Fibroblast of skin of abdomen (primary cell): ENCODE measurements at places on chromosomes 5 and 9.

- no peak for DNase-seq
Observed at GRCh38 chr9:5612185-5612530, 16.7 kb upstream of the RIC1 start.

DNA sequence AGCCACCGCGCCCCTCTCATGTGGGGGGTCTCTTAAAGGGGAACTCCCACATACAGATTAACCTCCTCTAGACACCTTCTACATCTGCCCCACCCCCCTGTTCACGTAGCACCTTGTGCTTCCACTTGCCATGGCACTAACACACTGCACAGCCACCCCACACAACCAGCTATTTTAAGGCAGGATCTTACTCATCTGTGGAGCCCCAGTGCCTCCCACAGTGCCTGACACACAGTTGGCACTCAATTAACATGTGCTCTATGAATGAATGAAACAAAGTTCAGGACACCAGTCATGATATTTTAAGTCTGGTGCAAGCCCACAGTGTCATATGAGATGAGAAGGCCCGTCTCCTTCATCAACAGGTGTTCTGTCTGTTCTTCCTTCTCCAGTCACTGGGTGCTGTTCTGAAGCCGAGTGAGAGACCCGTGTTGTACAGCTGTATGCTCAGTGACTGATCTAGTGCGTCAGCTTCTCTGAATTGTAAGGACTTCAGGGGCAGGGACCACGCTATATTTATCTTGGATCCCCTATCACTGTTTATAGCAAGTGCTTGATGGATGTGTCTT, 149.1 kb downstream of the TLE1 start:
- no peak for DNase-seq

DNA sequence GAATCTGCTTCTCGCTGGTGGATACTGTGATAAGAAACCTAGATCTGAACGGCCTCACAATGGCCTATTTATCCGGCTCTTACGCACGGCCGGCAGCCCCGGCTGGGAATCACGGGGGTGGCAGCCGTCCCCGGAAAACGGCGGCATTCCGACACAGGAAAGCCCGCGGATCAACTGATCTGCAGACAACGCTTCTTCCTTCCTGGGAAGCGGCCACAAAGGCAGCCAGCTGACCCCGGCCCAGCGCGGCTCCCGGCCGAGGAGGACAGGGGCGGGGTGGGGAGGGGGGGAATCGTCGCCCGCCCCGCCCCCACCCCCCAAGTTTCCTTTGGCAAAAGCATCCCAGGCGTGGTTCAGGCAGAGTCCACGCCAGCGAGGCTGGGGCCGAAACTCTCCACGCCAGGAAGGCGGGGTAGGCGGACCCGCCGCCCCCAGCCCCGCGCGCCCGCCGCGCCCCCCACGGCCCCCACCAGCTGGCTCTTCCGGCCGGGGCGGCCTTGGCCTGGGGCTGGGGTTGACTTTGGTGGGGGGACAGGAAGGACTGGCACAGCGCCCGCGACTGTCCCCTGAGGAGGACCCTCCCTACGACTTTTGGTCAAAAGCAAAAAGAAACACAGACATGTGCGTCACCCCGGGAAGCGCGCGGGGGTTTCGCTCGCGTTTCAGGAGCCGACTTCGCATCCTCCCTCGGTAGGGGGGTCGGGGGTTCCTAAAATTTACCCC, 247.7 kb upstream of the ANKRD55 start:
- DNase-seq, result peak; percentile 42

GRCh38 chr9:34547960-34548611, 25.3 kb upstream of the ENHO start:
- DNase-seq, result peak; percentile 57

- DNase-seq, result no peak
Observed at GRCh38 chr9:89482901-89483361, 15.0 kb downstream of the SEMA4D start.

DNA sequence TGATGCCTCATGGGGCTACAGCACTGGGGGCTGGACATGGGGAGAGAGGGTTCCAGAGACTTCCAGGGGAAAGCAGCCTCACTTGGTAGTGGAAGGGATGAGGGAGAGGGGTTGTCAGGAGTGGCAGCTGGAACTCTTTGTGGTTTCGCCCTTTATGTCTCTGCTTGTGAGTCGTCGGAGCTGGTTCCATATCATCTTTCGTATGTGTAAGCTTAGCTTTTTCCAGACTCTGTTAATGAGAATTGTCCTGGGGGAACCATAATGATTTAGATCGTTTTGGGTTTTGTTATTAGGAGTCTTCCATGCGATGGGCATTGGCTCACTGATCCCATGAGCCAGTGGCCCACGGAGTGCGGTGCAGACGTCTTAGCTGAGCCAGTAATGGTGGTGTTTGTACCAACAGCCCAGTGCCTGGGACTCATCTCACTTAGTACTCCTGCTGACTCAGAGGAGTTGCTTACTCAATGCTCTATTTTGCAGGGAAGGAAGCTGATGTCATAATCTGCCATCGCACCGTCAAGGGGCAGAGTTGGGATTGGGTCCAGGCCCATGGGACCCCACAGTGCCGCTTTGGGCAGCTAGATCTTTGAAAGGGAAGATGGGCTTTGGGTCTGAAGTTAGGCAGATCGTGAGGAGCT, 48.5 kb downstream of the NEK6 start:
- peak; percentile 81 for DNase-seq

DNA sequence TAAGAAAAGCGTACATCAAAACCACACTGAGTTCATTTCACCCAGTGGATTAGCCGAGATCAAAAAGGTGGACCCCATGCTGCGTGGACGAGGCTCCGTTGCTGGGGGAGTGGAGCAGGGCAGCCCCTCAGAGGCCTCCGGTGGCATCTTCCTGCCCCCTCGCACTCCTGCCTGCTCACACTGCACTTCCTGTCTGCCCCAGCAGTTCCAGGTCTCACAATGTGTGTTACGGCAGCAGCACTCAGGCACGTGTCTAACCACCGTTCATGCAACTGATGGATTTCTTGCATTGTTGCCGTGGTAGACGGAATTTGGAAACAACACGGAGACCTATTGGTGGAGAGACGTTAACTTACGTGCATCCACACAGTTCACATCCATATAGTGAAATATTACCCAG, 196.6 kb upstream of the OTULINL start:
- no peak for DNase-seq

- no peak for DNase-seq
Observed at GRCh38 chr5:71910741-71911140, 191.7 kb downstream of the CARTPT start.

GRCh38 chr5:150155258-150156026, at the start of gene PDGFRB:
TSS of gene PDGFRB (minus strand) at chr5:150155845. CDS start at chr5:150137047, 18,798 bp downstream.
- DNase-seq, result peak; percentile 95

DNA sequence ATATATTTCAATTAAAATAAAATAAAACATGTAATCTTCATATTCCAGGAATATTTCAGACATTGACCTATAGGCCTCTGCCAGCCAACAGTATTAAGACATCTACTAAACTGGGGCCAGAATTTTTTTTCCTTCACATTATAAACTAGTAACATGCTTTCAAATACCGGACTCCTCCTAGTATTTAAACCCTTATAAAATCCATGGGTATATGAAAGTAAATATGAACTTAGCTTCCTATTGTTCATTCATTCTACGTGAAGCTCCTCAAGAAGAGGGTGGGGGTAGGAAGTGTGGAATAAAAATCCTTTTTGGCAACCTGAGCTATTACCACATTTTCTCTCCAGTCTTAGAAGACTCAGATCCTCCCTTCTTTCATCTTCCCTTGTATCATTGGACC, 16.4 kb downstream of the SEMA5A start:
- no peak for DNase-seq

DNA sequence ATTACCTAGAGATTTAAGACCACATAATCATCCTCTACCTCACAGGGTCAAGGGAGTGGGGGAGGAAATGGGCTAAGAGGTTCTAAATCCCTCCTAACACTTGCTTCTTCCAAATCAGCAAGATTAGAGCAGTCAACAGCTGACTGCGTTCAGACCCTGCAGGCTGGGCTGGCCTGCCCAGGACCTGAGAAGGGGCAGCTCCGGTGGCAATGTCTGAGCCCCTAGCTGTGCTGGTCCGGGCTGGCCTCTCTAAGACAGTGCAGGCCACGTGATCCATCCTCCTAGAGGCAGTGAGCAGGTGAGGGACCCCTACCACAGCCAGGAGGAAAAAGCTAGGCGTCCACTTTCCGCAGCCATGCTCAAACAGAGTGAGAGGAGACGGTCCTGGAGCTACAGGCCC, at the start of gene KCNV2:
Gene KCNV2, plus strand, starts transcription at position 126 of the 400 bp plus-strand sequence. Its CDS starts 230 bp downstream, at position 356.
- no peak for DNase-seq

DNA sequence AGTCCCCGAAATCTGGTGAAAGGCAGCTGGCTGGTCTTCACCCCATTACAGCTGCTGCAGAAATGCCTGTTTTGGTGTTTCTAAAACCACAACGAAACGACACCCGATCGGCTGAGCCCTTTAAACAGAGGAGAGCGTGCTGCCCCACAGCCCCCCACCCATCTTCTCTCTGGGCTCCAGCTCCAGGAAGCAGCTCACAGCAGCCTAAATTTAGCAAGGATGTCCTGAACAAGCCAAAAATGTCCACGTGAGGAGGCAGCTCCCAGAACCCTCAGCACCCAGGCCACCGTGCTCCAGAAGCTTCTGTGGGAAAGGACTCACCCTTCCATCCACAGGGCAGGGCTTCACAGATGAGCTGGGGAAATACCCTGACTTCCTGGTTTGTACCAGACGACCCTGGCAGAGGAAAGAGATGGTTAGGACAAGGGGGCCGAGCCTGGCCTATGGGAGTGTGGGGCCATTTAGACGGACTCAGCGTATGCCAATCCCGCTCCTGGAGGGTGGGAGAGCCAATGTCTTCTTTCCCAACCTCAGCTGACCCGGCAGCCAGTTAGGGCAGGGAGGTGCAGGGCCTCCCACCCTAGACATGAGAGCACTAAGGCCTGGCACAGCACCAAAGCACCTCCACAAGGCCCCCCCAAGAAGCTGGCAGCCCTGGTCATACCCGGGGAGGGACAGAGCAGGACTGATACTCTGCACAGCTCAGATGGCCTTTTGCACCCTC, 39.1 kb upstream of the SARDH start:
- no peak for DNase-seq

DNA sequence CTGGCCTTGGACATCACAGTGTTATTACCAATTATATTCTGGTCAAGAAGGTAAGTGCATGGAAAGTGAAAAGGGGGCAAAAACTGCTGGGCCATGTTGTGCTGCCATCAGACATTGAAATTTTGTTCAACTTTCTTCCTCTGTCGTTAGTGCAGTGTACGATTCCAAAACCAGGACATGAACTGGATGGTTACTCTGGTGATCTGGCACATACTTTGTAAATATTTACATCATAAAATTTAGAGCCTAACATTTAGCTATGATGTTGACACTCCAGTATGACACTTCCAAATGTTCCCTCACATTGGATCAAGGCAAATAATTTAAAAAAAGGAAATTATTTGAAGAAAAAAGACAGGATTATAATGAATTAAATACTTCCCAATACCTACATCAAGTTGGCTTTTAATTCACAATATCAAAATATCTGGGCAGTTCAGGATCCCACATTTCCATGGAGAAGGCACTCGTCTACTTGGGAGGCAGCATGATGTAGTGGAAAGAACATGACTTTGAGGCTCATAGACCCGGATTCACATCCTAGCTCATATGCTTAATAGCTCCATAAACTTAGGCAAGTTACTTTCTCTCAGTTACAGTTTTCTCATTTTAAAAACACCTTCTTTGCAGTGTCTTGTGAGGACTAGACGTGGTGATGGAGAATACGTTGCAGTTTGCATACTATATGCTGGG, 342.5 kb upstream of the MPDZ start:
- no peak for DNase-seq

DNA sequence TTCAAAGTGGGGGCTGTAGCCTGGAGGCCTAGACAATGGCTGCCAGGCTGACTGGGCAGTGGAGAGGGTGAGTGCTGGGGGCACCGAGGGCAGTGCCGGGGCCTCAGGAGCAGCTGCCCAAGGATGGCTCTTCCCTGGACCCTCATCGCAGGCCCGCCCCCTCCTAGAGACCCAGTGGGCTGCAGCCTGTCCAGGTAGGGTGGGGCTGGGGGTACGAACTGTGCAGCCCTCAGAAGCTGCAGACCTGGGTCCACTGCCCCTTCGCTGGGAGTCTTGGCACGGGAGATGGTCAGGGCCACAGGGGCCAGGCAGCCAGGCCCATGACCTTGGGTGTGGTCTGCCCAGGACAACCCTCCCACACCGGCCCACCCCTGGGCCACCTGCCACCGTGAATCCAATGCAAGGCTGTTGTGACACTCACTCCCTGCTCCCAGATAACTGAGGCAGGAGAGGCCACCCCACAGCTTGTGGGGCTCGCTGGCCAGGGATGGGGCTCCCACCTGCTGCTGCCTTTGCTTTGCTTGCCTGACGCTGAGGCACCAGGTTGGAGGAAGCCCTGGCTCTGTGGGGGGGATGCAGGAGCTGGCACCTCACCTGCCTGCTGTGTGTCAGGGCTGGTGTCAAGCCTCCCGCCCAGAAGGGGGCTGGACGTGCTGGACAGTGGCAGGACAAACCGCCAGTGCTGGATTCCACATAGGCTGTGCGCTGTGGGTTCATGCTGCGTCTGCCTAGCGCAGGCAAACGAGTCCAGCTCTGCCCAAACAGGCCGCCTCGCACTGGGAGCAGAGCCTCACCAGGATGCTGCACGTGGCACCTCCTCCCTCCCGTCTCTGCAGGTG, 23.1 kb upstream of the SLC9A3 start:
- no peak for DNase-seq

GRCh38 chr9:115957585-115957984, 196.0 kb upstream of the PAPPA start:
- DNase-seq, result peak; percentile 63

DNA sequence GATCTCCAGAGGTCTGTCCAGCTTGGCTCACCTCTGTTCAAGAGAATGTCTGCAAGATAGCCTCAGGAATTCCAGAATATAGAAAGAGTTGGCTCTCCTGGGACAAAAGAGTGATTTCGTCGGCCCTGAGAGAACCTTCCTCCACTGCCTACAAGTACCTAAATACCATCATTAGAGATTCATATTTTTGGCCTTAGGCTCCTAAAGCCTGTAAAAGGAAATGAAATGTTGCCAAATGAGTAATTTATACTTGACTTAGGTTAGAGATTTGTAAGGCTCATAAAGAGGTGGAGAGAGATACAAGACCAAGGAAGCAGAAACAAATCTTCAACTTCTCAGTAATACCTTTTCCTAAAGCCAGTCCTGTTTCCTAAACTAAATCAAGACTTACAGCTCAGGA, 146.2 kb downstream of the CCDC192 start:
- no peak for DNase-seq

DNA sequence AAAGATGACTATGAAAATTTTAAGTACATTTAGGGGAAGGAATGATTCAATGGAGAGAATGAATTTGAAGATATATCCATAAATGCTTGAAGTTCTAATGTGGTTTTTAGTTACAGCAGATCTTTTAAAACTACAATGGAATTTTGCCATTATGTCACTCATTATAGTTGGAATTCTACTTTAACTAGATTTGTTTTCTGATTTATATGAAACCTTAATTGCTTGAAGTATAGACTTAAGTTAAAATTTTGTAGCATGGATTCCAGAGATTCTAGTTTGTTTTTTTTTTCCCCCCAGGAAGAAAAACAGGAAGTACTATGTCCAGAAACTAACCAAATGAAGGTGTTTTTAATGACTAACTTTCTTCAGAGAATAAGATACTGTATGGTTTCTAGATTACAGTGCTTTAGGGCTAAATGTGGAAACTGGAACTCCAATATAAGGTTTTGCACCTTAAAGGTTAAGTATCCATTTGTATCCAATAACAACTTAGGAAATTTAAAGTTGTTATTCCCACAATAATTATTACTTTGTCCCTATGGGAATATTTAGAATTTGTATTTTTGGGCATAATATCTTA, 70.3 kb downstream of the ZSWIM6 start:
- DNase-seq, result peak; percentile 27

GRCh38 chr9:131290036-131290766, 678 bp downstream of the PLPP7 start:
- no peak for DNase-seq
